SW480 (cell line): ENCODE measurements at places on chromosomes 7 and 10.

DNA sequence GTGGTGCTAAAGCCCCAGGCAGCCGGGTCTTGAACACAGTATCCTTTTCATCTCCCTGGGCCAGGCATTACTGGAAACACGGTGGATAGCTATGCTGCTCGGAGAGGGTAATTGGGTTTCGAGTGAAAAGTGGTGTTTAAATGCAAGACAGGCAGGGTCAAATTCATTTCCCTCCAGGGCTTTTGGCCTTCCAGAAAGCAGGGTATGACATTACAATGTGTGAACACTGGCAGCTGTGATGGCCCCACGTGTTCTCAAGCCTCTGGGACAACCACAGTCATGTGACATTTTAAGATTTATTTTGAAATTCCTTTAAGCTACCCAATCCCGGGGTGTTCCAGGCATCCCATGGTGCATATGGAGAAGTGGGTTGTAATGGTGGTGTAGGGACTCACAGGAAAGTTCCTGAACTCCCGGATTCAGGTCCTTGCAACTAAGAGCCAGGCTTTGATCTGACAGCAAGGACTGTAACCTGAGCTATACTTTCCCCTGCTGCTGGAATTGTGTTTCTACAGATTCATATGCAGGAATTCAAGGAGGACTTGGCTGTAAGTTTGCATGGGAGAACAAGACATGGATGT lies 46.8 kb downstream of the INSYN2A start:
- DNase-seq: no peak

- DNase-seq: peak; percentile 81
Observed at GRCh38 chr7:43454936-43455518, 127.9 kb upstream of the STK17A start.

DNA sequence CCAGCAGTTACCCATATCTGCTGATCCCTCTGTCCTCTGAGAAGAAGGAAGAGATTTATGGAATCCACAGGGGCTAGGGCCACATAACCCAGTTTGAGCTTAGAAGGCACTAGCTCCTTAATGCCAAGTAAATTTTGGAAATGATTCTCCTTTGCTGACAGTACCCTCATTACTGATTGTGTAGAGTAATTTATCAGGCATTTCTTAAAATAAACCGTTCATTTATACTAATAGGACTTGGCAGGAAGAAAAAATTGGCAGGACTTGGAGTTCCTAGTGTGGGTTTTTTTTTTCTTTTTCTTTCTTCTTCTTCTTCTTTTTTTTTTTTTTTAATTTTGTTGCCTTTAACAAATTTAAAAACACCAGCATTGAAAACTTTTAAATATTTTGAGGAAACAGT lies 645.7 kb downstream of the SUGCT start:
- no peak for DNase-seq

DNA sequence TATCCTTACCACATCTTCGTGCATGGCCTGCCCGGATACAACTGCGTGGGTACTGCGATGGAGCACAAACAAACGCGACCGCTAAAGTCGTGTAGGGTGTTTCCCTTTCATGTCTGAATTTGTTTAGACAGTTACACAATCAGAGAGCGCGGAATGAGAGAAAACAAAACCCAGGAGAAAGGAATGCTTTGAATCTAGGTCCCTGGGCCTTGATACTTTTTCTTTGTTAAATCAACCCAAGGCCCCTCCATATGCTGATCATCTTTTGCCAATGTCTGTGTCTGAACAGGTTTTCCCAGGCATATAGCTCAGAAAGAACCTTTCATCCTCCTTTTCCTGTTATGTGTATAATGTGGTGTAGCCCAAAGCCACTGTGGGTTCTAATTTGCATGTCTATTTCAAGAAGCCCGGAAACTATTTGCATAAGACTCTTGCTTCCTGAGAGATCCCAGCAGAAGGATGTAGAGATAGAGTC lies 145.8 kb downstream of the FRMD4A start:
- peak; percentile 91 for DNase-seq

DNA sequence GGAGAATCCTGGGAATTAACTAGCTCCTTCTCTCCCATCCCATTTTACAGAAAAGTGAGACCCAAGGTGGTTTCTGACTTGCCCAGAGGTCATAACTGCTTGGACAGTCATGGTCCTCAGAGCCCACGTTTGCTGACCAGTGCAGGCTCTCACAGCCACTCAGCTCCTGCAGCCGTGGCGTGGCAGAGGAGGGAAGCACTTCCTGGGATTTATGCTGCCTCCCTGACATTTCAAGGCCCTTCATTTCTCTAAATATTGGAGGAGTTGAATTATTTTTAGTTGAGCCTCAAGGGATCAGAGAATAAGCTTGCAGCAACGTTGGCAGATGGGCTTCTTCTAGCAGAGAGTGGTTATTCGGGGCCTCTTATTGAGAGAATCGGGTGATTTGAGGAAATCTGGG lies 77.1 kb downstream of the LHPP start:
- DNase-seq: no peak

DNA sequence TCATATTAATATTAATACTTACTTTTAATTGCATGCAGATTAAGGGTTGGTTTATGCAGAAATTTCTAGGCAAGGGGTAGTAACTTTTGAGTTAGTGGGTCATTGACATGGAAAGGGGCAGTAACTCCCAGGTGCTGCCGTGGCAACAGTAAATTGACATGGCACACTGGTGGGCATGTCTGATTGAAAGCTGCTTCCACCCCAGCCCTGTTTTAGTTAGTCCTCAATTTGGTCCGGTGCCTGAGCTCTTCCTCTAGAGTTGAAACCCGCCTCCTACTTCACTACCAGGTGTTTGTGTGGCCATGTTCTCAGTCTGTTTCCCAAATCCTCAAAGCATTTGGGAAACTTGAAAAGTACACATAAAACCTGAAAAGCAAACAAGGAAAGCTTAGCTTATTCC lies 18.4 kb downstream of the CUZD1 start:
- DNase-seq: no peak

DNA sequence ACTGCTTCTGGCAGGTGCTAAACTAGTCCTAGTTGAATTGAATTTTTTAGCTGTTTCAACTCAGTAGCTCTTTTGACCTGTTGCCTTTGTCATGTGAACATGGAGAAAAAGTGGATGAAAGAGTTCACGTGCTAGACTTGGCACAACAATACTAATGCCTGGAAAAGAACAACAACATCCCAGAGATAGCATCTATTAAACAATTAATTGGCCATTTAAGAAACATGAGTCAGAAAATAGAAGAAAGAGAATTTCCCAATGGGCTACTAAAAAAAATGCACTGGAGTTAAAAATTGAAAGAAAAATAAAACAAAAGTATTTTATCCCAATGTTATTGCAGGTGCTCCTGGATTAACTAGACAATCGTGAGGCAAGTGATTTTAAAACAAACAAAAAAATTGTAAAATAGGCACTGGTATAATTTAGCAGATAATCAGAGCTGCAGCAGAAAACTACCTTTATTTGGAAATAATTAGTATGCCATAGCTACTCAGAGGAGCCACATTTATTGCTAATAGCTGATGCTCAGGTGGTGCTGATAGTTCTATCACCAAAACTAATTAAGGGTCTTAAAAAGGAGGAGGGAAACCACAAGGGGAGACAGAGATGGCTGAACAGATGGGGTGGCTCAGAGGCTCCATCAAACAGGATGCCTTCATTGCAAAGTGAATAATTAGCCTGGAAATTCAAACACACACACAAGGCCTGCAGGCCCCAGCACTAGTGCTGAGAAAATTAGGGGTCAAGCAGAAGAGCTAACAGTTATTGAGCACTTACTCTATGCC lies 17.6 kb downstream of the CCDC71L start:
- no peak for DNase-seq

DNA sequence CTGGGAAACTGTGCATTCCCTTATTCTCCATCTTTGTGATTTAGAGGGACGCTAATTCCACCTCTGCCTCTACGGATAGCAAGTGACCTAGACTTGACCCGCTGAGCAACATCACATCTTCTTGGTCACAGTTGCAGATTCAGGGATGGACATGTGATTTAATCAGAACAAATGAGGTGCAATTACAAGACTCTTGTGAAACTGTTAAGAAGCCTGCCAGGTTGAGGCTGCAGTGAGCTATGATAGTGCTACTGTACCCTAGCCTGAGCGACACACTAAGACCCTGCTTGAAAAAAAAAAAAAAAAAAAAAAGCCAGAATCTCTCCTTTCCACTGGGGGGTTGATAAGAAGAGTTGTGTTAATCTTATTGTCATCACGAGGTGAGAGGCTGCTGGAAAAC lies 14.4 kb downstream of the MPLKIP start:
- DNase-seq: no peak

- DNase-seq: no peak
Observed at GRCh38 chr10:95415621-95416031, 124.8 kb upstream of the PDLIM1 start.

DNA sequence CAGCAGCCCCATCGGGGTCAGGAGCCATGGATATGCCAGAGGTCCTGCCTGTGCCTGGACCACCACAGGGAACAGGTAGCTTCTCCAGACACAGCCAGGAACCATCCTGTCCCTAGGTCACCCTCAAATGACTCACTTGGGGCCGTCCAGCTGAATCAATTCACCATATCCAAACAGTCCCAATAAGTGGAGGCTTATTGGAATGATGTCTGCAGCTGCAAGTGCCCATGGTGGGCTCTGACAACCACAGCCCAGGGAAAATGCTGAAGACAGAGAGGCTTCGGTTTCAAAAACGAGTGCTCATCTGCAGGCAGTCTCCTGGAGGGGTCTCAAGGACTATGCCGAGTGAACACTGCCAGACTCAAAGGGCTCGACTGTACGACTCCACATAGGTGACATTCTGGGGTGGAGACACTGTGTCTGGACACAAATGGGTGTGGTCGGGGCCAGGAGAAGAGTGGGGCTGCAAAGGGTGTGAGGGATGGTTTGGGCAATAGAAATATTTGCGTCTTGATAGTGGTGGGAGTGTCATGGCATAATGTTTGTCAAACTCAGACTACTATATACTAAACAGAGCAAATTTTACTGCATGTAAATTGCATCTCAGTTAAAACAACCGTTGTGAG lies 204.8 kb downstream of the TNS3 start:
- no peak for DNase-seq

DNA sequence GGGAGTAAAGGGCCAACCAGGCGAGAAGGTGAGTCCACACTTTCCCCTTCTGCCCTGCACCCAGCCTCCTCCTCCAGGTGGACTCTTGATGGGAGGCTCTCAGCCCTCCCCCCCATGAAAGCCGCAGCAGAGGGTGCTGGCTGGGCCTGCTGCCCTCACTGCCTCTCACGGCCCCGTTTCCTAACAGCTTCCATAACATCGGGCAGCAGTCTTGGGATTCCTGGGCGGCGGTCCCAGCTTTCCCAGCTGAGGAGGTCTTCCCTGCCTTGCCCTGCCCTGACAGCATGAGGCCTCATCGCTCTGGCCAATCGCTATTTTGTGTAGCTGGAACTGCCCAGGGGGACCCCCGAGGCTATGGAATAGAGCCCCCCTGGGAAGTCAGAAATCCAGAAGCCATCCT lies 76.3 kb downstream of the COL13A1 start:
- no peak for DNase-seq

GRCh38 chr7:3078514-3078913 lies 34.8 kb upstream of the CARD11 start:
- DNase-seq: no peak

DNA sequence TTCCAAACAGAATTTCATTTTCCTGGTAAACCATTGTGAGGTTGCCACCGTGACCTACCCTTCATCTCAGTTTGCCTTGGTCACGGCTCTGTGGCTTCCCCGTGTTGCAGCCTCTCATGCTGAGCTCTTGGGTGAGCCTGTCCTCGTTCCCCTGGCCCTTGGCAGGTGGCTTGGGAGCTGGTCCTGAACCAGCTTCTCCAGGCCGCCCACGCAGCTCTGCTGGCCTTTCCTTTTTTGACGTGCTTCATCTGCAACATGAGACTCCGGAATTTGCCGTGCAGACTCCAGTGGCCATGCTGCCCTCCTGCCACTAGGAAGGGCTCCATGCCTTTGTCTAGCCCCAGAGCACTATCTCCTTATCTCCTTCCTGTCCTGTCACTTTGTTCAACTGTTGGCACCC lies 93.0 kb upstream of the NPS start:
- no peak for DNase-seq

- peak; percentile 50 for DNase-seq
Observed at GRCh38 chr10:132396494-132397035, 435 bp upstream of the PWWP2B start.

GRCh38 chr7:107833684-107834106 lies 30.7 kb upstream of the SLC26A3 start:
- DNase-seq: no peak

DNA sequence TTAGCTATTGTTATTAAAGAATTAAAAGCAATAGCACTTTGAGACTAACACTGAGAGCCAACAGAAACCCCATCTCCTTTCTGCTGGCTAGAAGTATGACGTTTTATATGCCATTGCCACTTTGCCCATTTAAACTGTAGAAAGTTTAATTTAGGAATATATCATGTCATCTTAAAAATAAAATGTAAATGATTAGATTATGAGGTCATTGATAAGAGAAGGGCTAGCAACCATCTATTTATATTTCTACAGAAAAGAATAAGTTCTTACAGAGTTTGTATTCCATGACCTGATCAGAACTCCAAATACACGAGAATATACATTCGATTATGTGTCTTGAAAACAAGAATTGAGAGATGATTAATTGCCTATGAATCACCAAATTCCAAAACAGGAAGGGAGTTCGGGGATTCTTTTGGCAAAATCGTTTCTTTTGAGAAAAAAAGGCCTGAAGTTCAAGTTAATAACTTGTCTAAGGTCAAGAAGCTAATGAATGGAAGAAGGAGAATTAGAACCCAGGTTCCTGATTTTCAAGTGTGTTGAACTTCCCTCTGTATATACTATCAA lies 227.0 kb downstream of the TRIL start:
- no peak for DNase-seq

- DNase-seq: no peak
Observed at GRCh38 chr10:89029181-89029580, 38.6 kb downstream of the FAS start.

DNA sequence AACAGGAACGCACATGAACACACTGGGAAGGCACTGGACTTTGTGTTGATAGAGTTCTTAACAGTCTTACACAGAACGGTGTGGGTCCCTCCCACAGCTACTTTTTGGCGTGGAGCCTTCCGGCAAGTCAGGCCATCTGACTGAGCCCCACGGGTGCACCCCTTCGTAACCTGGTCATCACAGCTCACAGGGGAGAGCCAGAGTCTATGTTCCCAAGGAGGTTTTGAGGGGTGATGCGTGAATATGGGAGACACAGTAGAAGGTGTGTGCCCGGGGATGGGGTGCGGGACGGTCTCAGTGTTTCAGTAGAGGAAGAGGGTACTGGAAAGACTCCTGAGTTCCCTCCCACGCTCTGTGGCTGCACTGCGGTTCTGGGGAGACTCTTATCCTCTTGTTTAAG lies 291.7 kb downstream of the DNAJB6 start:
- no peak for DNase-seq

DNA sequence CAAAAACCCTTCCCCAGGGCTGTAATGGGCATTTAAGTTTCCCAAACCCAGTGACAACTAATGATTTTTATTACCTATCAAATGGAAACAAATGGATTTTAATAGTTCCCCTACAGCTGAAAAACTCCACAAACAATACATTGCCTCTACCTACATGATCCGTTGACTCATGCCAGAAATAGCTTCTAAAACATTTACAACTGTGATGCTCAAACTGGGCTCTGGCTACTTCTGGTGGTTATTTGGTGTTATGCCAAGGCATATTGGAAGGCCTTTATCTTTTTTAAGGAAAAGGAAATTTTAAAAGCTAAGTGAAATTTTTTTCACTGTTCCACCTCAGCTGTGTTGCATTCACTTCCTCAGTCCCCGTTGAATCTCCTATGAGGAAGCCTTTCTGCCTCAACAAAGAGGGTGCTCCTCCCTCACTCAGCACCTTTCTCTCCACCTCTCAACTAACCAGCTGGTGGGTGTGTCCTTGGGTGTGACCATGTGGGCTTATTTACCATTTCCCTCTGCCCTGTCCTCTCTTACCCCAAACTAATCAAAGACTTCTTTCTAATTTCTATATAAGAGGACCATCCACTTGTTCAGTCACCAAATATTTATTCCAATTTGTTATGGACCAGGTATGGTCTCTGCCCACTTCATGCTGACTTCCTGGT lies 82.9 kb downstream of the PRTFDC1 start:
- DNase-seq: peak; percentile 18
